Cerebellar nuclear complex (tissue), 1 donor: ENCODE measurements at places on chromosomes 7 and 10.

- no peak for DNase-seq
Observed at GRCh38 chr10:37222046-37222445, 96.6 kb downstream of the ANKRD30A start.

- no peak for DNase-seq
Observed at GRCh38 chr10:87659571-87660483, at the start of gene PAPSS2. Gene PAPSS2, plus strand, starts transcription at chr10:87659878. Its CDS starts 104 bp downstream, at chr10:87659982.

- no peak for DNase-seq
Observed at GRCh38 chr7:111210996-111211395, 120.1 kb downstream of the LRRN3 start.

GRCh38 chr10:112022196-112022595 is 161.4 kb downstream of the GPAM start:
- DNase-seq, result no peak

DNA sequence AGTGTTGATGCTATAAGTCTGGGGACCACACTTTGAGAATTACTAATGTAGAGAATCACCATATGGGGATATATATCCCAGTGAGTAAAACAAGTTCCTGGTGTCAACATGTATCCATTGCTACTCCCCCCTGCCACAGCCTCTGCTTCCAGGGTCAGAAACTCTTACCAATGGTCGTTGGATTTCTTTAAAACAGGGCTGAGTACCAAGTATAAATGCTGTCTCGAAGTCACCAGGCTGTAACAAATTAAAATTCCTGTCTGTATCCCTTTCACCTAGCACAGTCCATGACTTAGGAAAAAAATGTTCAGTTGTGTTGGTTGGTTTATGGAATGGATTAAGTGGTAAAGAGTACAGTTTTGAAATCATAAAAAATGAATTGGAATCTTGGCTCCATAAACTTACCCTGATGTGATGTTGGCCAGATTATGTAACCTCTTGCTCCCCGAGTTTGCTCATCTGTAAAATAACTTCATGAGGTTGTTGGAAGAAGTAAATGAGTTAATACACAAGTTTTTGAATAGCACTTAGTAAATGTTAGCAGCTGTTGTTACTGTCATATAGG is 364.0 kb upstream of the LRGUK start:
- no peak for DNase-seq

DNA sequence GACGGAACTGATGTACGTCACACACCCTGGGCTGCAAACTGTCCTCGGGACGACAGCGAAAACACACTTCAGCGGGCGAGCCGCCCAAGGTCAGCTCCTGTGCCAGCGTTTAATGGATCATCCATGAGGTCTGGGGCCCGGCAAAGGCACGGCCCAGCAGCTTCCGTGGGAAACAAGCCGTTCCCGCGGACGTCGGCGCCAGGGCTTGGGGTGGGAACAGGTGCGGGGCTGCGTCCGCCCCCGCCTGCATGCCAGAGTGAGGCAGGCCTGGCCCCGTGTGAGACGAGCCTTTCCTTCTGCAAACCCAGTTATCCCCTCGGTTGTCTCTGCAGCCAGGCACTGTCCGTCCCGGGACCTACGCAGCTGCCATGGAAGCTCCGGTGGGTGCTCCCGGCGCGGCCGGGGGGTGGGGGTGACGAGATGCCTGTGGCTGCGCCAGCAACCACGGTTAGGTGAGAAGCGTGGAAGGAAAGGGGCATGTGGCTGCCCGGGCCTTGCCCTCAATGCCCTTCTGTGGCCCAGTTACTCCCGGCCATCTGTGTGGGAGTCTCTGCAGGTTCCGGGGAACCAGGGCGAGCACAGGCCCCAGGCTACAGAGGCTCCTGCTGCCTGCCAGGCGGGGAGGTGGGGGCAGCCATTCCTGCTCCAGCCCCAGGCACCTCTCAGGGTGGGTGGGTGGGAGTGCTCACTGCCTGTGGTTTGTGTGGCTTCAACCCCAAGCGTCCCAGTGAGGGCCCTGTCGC is 42.2 kb upstream of the PDGFA start:
- DNase-seq, result no peak

- no peak for DNase-seq
Observed at GRCh38 chr10:53013201-53013810, 240.7 kb upstream of the MBL2 start.

DNA sequence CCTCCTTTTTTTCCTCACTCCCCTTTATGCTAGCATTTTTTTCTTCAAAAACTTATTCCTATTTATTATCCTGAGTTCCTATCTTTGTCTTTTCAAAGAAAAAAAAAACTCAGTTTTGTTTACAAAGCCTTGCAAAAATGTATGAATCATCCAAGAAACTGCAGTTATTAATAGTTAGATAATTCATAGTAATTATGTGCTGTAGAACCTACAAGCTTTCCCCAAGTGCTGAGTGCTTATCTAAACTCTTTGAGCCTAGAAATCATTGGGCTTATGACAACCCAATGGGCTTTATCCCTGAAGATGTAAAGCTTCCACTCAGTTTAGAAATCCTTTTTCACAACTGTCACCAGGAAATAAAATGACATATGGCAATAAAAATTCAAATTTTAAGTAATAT is 145.9 kb upstream of the WNT16 start:
- DNase-seq, result no peak

DNA sequence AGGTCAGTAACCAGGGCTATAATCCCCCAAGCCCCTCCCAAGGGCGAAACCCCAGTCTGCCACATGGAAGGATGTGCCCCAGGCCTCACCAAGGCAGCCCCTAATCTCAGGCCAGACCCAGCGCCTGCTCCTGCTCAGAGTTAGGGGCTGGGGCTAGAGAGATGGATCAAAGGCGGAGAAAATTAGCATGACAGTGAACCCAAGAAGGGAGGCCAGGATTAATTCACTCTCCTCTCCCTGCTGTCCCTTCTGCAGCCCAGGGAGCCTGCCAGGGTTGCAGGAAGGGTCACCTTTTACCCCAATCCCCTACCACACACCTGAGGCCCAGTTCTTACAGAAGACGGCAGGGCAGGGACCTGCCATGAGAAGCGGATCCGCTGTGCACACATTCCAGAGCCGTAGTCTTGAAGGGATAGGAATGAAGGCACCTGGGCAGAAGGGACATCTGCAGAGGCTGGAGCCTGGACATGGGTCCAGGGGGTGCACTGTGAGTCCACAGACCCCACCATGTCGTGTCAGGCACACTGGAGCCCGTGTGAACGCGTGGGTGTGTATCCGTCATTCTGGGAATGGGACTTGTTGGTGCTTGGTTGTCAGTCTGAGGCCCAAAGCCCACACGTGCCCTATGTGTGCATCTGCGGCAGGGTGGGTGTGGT is 11.9 kb upstream of the ZMIZ1 start:
- no peak for DNase-seq

- DNase-seq, result no peak
Observed at GRCh38 chr10:7285522-7286322, 125.1 kb downstream of the SFMBT2 start.

DNA sequence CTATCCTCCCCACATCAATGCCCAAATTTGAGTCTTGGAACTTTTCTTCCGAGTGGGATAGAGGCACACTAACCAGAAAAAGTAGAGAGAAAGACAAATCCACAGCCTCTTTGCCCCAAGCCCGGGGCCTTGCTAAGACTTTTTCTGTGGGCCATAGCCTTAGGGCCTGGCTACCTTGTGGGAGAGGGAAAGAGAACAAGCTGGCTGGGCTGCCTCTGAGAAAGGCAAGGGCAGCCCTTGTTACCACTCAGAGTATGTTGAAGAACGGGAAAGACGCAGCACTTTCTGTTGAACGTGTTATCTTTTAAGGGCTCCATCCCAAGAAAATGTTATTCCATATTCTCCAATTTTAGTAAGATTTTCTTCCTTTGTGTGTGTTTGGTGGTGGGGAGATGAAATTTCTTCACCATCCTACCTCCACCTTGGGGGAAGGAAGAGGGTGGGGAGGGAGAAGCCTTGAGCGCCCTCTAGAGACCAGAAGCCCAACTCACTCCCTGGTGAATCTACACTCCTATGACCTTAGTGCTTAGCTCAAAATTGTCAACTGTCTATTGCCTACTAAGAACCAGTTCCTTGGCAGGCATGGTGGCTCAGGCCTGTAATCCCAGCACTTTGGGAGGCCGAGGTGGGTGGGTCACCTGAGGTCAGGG is 3.9 kb upstream of the NRF1 start:
- DNase-seq, result no peak

GRCh38 chr10:79310200-79310865 is 36.9 kb upstream of the PPIF start:
- DNase-seq, result no peak

DNA sequence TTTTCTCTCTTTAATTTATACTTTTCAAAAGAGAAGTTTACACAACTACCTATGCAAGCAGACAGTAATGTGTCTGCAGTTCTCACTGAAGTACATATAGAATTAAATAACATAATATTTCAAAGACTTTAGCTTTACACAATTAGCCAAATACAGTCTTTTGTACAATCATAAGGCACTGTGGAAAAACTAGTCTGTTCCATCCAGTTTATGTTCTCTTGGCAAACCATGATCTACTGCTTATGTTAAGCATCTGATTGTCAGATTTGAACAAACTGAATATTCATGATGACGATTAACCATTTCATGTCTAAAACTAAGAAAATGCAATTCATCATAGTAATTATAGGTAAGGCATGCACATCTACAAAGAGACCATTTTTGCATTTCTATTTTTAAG is 842 bp downstream of the SEMA3A start:
- no peak for DNase-seq
